ENCODE measurements at places on chromosomes 1 and 21. TPM values are rescaled to one million over a fixed set of nuclear protein-coding genes. Genes with fewer than 3 reads are reported as not detected.
A peak's percentile ranks its signal among the peaks of the same experiment; 100 is the strongest.

DNA sequence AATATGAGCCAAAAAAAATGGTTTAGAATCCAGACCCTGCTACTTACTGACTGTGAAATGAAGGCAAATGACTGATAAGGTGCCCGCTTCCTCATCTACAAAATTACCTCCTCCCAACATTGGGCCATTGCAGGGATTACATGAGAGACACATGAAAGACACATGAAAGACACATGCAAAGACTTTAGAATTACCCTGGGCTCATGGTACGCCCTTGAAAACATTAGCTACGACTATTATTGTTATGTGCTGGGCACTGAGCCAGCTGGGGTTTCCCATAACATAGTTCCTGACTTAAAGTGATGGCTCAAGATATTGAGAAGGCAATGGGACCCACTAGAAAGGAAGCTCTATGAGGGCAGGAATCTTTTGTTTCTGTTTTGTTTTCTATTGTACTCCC, 43.7 kb upstream of the KANK4 start:
- H3K27ac ChIP-seq, result no peak overlapping the region
- H3K4me3 ChIP-seq, result no peak overlapping the region
- no peak for DNase-seq
- H3K4me1 ChIP-seq, result no peaks in the 10 kb centered on the region

- no peaks in the 10 kb centered on the region for H3K36me3 ChIP-seq
- H3K27ac ChIP-seq, result no peak overlapping the region
- H3K4me1 ChIP-seq, result no peaks in the 10 kb centered on the region
- no peaks in the 10 kb centered on the region for H3K27me3 ChIP-seq
- no peak overlapping the region for H3K4me3 ChIP-seq
These were observed 211.5 kb downstream of the TTLL7 start for GRCh38 chr1:83787246-83787998.

GRCh38 chr1:95948023-95948422, 714.0 kb downstream of the RWDD3 start:
- H3K36me3 ChIP-seq, result no peaks in the 10 kb centered on the region
- no peaks in the 10 kb centered on the region for H3K4me1 ChIP-seq

- H3K27ac ChIP-seq, result no peak overlapping the region
- no peaks in the 10 kb centered on the region for H3K36me3 ChIP-seq
- H3K27me3 ChIP-seq, result no peaks in the 10 kb centered on the region
- H3K4me3 ChIP-seq, result no peak overlapping the region
- no peaks in the 10 kb centered on the region for H3K4me1 ChIP-seq
These were observed 539.7 kb downstream of the USP25 start for GRCh38 chr21:16269476-16269875.

GRCh38 chr1:63198871-63199394, 123.4 kb upstream of the FOXD3 start:
- H3K36me3 ChIP-seq, result no peaks in the 10 kb centered on the region
- H3K27me3 ChIP-seq, result no peaks in the 10 kb centered on the region
- no peaks in the 10 kb centered on the region for H3K4me1 ChIP-seq
- no peak overlapping the region for H3K4me3 ChIP-seq
- peak overlapping the region; percentile 53 for H3K27ac ChIP-seq
- no peak for DNase-seq

- no peak for DNase-seq
- peaks cover 30% of the 10 kb centered on the region for H3K4me1 ChIP-seq
- H3K36me3 ChIP-seq, result no peaks in the 10 kb centered on the region
- H3K27ac ChIP-seq, result no peak overlapping the region
- no peaks in the 10 kb centered on the region for H3K27me3 ChIP-seq
These were observed 5.7 kb upstream of the CPLANE2 start for GRCh38 chr1:16242556-16243214.

DNA sequence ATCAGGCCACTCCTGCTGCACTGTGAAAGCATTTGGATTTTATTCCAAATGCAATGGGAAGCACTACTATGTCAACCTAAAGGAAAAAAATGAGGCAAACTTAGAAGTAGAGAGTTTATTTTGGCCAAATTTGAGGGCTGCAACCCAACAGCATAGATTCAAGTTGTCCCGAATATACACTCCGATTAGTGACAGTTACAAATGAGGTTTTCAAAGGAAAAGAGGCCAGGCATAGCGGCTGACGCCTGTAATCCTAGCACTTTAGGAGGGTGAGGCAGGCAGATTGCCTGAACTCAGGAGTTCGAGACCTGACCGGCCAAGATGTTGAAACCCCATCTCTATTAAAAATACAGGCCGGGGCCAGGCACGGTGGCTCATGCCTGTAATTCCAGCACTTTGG, 78.9 kb upstream of the PUM1 start:
- no peaks in the 10 kb centered on the region for H3K36me3 ChIP-seq
- H3K27me3 ChIP-seq, result no peaks in the 10 kb centered on the region
- no peak for DNase-seq
- no peak overlapping the region for H3K27ac ChIP-seq

GRCh38 chr1:47753808-47754207, 243.4 kb downstream of the TRABD2B start:
- no peak for DNase-seq
- H3K4me3 ChIP-seq, result no peak overlapping the region
- no peaks in the 10 kb centered on the region for H3K36me3 ChIP-seq
- H3K27ac ChIP-seq, result no peak overlapping the region
- H3K4me1 ChIP-seq, result no peaks in the 10 kb centered on the region

- no peak for DNase-seq
- H3K27me3 ChIP-seq, result no peaks in the 10 kb centered on the region
- H3K4me3 ChIP-seq, result peak overlapping the region; percentile 53
- no peaks in the 10 kb centered on the region for H3K36me3 ChIP-seq
- H3K27ac ChIP-seq, result peak overlapping the region; percentile 85
These were observed 538 bp downstream of the GBP2 start for GRCh38 chr1:89125240-89125912.

DNA sequence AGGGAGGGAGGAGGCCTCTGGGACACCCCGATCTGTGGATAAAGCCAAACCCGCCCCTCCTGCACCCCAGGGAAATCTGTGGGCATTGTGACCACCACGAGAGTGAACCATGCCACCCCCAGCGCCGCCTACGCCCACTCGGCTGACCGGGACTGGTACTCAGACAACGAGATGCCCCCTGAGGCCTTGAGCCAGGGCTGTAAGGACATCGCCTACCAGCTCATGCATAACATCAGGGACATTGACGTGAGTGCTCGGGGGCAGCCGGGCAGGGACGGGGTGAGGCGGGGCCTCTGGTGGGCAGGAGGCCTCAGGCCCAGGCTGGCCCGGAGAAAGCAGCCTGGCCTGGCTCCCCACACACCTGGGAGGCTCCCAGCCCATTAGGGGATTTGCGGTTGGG, 54.7 kb downstream of the ALPL start:
- no peak overlapping the region for H3K4me3 ChIP-seq
- no peak for DNase-seq
- no peak overlapping the region for H3K27ac ChIP-seq
- no peaks in the 10 kb centered on the region for H3K4me1 ChIP-seq
- H3K36me3 ChIP-seq, result no peaks in the 10 kb centered on the region

- H3K4me1 ChIP-seq, result peaks cover 16% of the 10 kb centered on the region
- H3K27me3 ChIP-seq, result no peaks in the 10 kb centered on the region
- no peaks in the 10 kb centered on the region for H3K36me3 ChIP-seq
- H3K4me3 ChIP-seq, result no peak overlapping the region
These were observed 128.0 kb downstream of the SETD4 start for GRCh38 chr21:35932232-35932911.

DNA sequence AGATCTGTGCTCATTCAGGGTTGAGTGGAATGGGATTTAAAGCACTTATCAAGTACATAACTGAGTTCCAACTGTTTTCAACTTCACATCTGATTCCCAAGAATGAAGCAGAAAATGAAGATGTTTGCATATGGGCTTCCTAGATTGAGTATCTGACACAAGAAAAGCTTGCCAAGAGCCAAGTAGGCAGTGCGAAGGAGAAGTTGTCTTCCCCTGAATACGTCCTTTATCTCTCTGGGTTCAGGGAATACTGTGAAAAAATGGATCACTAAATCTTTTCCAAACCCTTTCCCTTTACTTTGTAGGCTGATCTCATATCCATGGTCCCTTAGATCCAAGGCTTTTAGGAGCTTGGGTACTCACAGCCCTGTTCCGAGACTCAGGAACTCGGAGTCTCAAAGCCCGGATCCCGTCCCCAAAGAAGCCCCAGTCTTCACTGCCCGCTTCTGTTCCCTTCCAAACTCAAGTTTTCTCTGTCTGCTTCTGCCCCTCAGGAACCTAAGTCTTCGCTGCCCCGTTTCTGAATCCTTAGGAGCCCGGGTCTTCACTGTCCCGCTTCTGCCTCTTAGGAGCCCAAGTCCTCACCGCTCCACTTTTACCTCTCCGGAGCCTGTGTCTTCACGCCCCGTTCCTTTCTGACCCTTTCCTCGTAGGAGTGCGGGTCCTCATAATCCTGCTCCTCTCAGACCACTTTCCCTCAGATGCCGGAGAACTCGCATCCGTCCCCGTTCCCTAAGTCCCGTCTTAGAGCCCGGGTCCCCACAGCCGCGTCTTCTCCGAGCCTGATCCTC, 616 bp downstream of the TAF12 start:
- no peaks in the 10 kb centered on the region for H3K36me3 ChIP-seq
- H3K4me1 ChIP-seq, result peaks cover 57% of the 10 kb centered on the region
- peak overlapping the region; percentile 50 for H3K4me3 ChIP-seq
- H3K27me3 ChIP-seq, result no peaks in the 10 kb centered on the region

DNA sequence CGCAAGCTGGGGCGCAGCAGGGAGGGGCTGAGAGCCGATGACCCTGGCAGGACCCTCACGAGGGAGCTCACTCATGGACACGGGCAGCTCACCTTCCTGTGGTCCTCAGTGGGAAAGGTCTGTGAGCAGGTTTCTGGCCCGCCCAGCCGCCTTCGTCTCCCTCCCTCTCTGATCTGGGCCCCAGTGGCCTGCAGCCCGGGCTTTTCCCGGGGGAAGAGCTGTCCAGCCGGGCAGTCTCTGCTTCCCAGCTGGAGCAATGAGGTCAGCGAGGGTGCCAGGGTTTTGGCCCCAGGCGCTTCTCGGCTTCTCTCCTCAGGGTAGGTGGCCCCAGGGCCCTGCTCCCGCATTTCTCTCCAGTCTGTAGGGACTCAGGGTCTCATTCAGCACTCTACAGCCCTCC, 22.2 kb upstream of the ARHGEF16 start:
- H3K4me3 ChIP-seq, result no peak overlapping the region
- no peak for DNase-seq
- no peaks in the 10 kb centered on the region for H3K27me3 ChIP-seq
- peaks cover 32% of the 10 kb centered on the region for H3K36me3 ChIP-seq
- H3K27ac ChIP-seq, result peak overlapping the region; percentile 1

DNA sequence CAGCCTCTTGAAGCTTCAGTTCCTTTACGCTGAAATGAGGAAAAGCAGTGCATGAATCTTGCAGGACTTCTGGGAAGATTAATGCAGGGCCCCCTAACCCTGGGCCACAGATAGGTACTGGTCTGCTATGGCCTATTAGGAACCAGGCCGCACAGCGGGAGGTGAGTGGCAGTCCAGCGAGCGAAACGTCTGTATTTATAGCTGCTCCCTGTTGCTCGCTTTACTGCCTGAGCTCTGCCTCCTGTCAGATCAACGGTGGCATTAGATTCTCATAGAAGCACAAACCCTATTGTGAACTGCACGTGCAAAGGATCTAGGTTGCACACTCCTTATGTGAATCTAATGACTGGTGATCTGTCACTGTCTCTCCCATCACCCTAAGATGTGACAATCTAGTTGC, 130.2 kb downstream of the CHRM3 start:
- no peak overlapping the region for H3K27ac ChIP-seq
- H3K4me1 ChIP-seq, result no peaks in the 10 kb centered on the region
- H3K27me3 ChIP-seq, result no peaks in the 10 kb centered on the region
- H3K4me3 ChIP-seq, result no peak overlapping the region

Gene ZBTB8B
- not detected for total RNA-seq

Gene OR2AK2
- not detected for total RNA-seq

Gene RORC
- total RNA-seq, result not detected

Gene AKNAD1
- 0.44 TPM for total RNA-seq

Gene ITGB2
- total RNA-seq, result 32.7 TPM

Gene KLF17
- total RNA-seq, result not detected
